CD4-positive, alpha-beta T cell treated with Interleukin-12 subunit alpha and Interleukin-12 subunit beta, for 1 hour (primary cell): ENCODE measurements at places on chromosomes 5 and 9.

- DNase-seq, result no peak
These were observed 34.0 kb downstream of the CCNJL start for GRCh38 chr5:160278343-160278742.

- no peak for DNase-seq
These were observed 255.7 kb upstream of the RGMB start for GRCh38 chr5:98517560-98518366.

DNA sequence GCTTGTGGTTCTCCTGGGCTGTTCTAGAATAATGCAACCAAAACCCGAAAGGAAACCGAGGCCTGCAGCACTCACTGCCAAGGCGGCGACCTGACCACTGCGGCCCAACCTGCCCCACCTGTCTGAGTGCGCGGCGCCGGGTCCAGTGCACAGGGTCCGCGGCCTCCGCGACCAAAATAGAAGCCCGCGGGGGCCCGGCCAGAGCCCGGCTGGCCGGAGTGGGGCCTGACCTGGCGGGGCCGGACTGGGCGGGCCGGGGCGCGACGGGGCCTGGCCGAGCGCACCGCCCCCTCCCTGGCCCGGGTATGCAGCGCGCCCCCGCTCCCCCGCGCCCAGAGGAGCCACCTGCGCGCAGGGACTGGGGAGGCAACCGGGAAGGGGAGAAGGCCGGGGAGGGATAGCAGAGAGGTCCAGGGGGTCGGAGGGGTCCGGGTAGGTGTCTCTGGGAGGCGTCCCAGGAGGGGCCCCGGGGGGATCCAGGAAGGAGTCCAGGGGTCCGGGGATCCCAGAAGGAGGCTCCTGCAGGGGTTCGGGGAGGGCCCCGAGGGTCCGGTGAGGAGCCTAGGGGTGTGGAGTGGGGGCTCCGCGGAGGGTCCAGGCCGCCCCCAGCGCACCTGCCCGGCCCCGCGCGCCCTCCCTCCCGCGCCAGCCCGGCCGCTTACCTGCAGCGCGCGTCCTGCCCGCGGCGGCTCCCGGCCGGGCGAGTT is 503 bp downstream of the SEMA4D start:
- peak; percentile 51 for DNase-seq

DNA sequence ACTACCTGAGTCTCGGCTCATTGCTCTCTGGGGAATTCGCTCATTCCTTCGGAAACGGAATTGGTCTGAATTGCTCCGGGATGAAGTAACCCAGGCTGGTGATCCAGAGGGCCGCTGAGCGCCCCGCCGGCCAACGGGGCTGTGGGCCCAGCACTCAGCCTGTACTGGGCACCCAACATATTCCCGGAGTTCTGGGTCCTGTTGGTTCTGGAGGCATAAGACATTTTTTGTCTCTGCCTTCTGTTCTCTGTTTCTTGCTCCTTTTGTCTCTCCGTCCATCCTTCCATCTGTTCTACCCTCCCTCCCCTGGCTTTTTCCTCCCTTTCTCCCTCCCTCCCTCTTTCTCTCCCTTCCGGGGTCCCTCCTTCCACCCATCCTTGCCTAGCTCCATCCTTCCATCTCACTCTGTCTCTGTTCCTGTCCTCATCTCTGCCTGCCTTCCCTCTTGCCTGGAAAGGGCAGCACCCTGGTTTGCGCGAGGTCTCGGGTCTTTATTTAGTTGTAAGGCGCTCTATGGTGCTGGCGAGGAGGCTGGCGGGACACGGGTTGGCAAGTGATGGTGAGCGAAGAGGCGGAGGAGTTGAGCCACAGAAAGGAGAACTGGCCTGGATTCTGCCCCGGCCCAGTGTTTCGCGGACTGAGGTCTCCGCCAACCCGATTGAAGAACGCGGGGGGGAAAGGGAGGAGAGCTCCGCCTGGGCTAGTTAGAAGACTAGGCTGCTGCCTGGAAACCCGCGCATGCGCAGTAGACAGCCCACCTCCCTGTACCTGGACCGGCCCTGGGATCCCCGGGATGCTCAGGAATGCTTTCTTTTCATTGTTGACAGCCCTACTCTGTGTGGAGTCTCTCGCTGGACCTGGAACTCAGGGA is 1468.0 kb downstream of the FOXD4L5 start:
- DNase-seq, result peak; percentile 68

GRCh38 chr5:100852051-100852450 is 51.0 kb downstream of the ST8SIA4 start:
- DNase-seq, result no peak

GRCh38 chr5:160991205-160991604 is 139.2 kb upstream of the ATP10B start:
- DNase-seq, result no peak

- no peak for DNase-seq
These were observed 546.0 kb upstream of the RGMB start for GRCh38 chr5:98227489-98227888.

DNA sequence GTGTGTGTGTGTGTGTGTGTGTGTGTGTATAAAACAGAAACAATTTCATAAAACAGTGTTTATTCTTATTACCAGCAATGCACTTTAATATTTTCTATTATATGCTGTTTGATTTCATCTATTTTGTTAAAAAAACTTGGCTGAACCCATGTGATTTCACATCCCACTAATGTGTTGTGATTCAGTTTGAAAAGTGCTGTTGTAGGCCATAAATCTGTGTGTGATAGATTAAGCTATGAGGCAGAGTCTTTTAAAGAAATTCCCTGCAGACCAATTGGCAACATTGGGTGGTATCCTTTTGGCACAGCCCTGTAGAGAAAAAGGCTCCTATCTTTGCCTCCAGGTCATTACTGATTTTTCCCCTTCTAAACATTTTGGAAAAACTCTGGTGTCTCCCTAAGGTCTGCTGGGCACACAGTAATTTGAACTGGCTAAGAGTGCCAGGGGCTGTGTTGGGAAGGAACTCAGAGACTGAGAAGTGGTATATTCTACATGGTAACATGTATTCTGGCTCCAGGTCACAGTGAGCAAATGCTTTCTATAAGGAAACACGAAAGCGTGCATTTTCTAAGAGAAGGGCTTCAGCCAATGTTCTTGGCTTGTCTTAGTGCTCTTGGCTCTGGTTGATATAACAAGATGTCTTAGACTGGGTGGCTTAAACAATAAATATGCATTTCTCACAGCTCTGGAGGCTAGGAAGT is 4.5 kb downstream of the CAMK4 start:
- DNase-seq, result no peak

- no peak for DNase-seq
These were observed 1247.4 kb downstream of the EFNA5 start for GRCh38 chr5:106423109-106423897.
